CD4-positive, alpha-beta memory T cell (primary cell): ENCODE measurements at places on chromosomes 1 and 21. TPM values are rescaled to one million over a fixed set of nuclear protein-coding genes. Genes with fewer than 3 reads are reported as not detected.

- peaks cover 3% of the 10 kb centered on the region for H3K4me1 ChIP-seq
- H3K36me3 ChIP-seq, result no peaks in the 10 kb centered on the region
- H3K4me3 ChIP-seq, result no peak overlapping the region
- H3K27me3 ChIP-seq, result no peaks in the 10 kb centered on the region
- no peak overlapping the region for H3K27ac ChIP-seq
Measured at GRCh38 chr21:35059742-35060141, 10.6 kb upstream of the RUNX1 start.

DNA sequence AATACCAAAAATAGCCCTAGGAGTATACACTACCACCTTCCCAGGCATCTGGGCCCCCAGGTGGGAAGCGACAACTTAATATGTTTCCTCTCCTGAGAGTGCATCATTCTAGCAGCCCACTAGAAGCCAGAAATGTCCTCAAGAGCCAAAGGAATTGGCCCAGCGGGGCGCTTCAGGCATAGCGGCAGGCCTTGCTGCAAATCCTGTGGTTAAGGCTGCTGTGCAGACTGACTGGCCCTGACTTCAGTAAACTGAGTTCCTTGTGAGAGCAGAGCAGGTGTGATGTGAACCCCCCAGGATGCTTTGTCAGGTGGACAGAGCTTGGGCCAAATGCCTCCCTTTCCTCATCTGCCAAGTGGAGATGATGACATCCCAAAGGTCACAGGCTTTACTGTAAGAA lies 29.7 kb upstream of the LDLRAP1 start:
- H3K36me3 ChIP-seq, result no peaks in the 10 kb centered on the region
- no peaks in the 10 kb centered on the region for H3K27me3 ChIP-seq
- H3K27ac ChIP-seq, result no peak overlapping the region
- no peak overlapping the region for H3K4me3 ChIP-seq
- H3K4me1 ChIP-seq, result no peaks in the 10 kb centered on the region

DNA sequence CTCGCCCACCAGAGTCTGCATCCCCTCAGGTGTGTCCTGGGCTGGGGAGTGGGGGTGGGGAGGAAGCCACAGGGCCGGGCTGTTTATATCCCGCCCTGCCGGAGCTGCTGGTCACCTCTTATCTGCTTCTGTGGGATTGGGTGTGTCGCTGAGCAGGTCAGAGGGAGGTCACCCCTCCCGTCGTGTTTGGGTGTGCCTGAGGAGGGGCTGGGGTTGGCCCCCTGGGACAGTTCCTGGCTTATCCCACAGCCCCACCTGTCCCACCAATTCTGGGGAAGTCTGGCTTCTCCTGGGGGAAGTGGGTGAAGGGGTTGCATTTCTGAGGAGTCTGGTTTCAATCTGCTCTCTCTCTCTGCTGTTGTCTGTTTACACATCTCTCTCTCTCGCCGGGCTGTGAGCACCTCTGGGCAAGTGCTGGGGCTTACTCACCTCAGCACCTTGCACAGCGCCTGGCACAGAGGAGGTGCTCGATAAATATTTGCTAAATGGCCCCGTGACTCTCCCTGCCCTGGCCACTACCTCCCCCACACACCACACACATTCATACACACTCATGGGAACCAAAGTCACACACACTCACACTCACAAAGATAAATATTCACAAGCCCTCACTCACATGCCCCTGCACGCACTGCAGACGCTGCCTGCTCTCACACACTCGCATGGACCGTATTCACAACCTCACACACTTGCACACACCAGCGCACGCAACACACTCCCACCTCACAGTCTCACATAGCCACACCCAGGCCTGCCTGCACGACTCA lies 8.3 kb downstream of the ELF3 start:
- no peak for DNase-seq
- H3K4me1 ChIP-seq, result no peaks in the 10 kb centered on the region
- H3K4me3 ChIP-seq, result no peak overlapping the region
- H3K36me3 ChIP-seq, result no peaks in the 10 kb centered on the region
- H3K27me3 ChIP-seq, result no peaks in the 10 kb centered on the region

DNA sequence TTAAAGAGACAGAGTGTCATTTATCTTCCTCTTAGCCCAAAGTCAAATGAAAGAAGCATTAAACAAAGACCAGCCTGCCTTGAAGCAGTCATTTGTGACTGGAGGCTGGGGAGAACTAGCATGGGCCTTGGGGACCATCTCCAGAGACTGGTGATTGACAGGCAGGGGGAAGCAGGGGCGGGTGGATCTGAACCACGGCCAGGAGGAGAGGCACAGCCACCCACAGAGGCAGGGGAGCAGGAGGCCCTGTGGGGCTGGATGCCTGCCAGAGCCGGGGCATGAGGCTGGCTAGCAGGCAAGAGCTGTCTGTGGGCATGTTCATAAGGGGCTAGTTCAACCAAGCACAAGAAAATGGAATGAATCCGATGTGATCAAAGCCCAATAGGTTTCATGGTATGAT lies 73.9 kb downstream of the PLXNA2 start:
- no peaks in the 10 kb centered on the region for H3K4me1 ChIP-seq
- H3K27ac ChIP-seq, result no peak overlapping the region
- H3K4me3 ChIP-seq, result no peak overlapping the region
- H3K27me3 ChIP-seq, result no peaks in the 10 kb centered on the region

The ERG gene
- total RNA-seq, result not detected

The KLHDC7A gene
- total RNA-seq, result not detected

DNA sequence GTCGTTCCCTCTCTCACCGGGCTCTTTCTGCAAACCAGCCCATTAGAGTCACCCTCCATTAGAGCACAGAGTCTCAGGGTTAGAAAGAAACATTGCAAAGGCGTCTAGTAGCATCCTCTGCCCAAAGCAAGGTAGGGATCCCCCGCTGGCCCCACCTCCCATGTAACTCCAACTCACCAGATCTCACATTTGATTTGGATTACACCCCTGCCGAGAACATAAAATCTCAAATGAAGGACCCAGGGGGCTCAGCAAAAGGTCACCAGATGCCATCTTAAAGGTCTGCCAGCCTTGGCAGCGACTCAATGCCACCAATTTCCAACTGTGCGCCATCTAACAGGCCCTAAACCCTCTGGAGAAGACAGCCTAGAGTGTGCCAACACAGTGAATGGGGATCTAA lies 14.1 kb downstream of the C1orf87 start:
- no peak overlapping the region for H3K27ac ChIP-seq
- H3K27me3 ChIP-seq, result no peaks in the 10 kb centered on the region
- H3K4me1 ChIP-seq, result no peaks in the 10 kb centered on the region
- no peaks in the 10 kb centered on the region for H3K36me3 ChIP-seq
- no peak for DNase-seq

- H3K36me3 ChIP-seq, result no peaks in the 10 kb centered on the region
- no peak overlapping the region for H3K27ac ChIP-seq
- DNase-seq, result no peak
- no peaks in the 10 kb centered on the region for H3K27me3 ChIP-seq
Measured at GRCh38 chr1:164563721-164564360, 4.9 kb downstream of the PBX1 start.

DNA sequence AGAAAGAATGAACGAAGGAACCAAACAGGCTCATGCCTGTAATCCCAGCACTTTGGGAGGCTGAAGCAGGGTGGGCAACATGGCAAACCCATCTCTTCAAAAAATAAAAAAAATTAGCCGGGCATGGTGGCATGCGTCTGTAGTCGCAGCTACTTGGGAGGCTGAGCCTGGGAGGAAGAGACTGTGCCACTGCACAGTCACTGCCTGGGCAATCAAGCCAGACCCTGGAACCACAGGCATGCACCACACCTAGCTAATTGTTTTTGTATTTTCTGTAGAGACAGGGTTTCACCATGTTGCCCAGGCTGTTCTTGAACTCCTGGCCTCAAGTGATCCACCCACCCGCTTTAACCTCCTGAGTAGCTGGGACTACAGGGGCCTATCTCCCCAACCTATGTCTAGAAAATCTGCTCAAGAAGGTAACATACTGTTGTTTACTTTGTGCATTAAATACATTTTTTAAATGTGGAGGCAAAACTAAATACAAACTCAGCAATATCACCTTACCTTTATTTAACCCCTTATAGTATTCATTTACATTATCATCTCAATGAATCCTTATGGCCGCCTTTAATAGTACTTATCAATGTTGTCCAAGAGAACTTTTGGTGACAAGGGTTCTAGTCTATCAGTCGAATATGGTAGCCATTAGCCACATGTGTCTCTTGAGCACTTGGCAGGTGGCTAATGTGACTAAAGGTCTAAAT lies 2.7 kb downstream of the KHDC4 start:
- H3K4me3 ChIP-seq, result no peak overlapping the region
- DNase-seq, result no peak
- H3K4me1 ChIP-seq, result peaks cover 43% of the 10 kb centered on the region
- H3K27ac ChIP-seq, result peak overlapping the region; percentile 24
- H3K36me3 ChIP-seq, result peaks cover 55% of the 10 kb centered on the region

GRCh38 chr1:173193639-173194038 lies 13.5 kb downstream of the TNFSF4 start:
- H3K27ac ChIP-seq, result no peak overlapping the region
- H3K27me3 ChIP-seq, result no peaks in the 10 kb centered on the region
- H3K4me3 ChIP-seq, result no peak overlapping the region

DNA sequence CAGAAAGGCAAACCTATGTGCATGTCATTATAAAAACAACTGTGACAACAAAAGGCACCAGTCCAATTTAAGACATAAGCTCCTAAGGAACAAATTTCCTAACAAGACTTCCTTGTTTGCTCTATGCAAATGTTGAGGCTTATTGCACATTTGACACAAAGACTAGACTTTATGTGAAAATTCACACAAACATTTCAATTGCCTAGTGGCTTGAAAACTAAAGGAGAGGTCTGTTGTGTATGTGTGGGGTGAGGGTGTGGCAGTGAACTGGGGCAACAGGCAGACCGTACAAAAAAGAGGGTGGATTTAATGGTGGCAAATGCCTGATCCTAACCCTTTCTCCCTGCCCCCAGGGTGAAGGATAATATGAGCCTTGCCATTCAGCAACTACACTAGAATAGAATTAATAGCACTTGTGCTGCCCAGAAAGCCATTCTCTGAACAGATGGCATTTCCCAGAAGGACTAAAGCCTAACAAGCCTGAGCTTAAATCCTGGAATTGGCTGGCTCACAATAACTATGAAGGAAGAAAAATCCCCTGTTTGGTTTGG lies 73.9 kb downstream of the GLUL start:
- H3K27ac ChIP-seq, result no peak overlapping the region
- no peak overlapping the region for H3K4me3 ChIP-seq
- no peaks in the 10 kb centered on the region for H3K4me1 ChIP-seq
- no peaks in the 10 kb centered on the region for H3K27me3 ChIP-seq
- H3K36me3 ChIP-seq, result no peaks in the 10 kb centered on the region
- no peak for DNase-seq

The ZNF683 gene
- total RNA-seq, result not detected

DNA sequence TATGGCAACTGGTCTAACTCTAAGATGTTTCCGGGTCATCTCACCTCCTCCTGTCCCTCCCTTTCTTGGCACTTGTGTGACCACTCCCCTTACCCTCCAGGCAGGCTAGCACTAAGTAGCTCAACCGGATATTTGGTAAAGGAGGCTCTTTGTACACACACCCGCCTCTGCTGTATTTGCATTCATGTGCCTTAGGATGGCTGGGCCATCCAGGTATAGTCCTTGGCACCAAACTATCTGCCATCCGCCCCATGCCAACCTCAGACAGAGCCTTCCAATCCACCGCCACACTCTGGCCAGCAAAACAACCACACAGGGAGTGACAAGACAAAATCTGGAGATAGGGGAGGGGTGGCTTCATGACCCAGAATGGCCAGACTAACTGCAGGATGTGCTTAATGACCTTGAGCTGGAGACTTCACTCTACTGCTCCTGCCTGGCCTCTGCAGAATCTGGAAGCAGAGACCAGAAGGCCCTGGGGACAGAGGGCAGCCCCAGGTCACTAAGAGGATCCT lies 59.5 kb downstream of the CDK18 start:
- H3K27me3 ChIP-seq, result peaks cover 24% of the 10 kb centered on the region
- no peak overlapping the region for H3K4me3 ChIP-seq
- no peak for DNase-seq
- H3K27ac ChIP-seq, result no peak overlapping the region
- H3K4me1 ChIP-seq, result no peaks in the 10 kb centered on the region

The LACTBL1 gene
- total RNA-seq, result not detected

DNA sequence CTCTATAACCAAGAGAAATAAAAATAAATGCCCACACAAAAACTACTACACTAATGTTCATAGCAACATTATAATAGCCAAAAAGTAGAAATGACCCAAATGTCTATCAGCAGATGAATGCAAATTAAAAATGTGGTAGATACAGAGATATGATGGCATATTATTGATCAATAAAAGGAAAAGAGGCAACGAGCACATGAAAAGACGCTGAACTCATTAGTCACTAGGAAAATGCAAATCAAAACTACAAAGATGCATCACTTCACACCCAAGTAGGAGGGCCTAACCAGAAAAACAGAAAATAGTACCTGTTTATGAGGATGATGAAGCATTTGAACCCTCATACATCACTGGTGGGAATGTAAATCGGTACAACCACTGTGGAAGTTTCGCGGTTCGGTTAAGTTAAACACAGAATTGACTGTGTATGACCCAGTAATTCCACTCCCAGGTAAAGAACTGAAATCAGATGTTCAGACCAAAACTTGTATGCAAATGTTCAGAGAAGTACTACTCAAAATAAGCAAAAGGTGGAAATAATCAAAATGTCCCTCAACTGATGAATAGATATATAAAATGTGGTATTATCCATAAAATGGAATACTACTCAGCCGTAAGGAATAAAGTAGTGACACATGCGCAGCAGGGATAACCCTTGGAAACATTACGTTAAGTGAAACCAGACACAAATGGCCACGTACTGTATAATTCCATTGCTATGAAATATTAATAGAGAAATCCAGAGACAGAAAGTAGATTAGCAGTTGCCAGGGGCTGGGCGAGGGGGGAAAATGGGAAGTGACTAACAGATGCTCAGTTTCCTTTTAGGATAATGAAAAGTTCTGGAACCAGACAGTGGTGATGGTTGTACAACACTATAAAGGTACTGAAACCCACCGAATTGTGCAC lies 3.1 kb downstream of the USP48 start:
- H3K27me3 ChIP-seq, result no peaks in the 10 kb centered on the region
- peaks cover 62% of the 10 kb centered on the region for H3K4me1 ChIP-seq
- H3K36me3 ChIP-seq, result no peaks in the 10 kb centered on the region
- DNase-seq, result no peak
- H3K4me3 ChIP-seq, result no peak overlapping the region
